ENCODE measurements at places on chromosomes 1 and 21.
A peak's percentile ranks its signal among the peaks of the same experiment; 100 is the strongest.

GRCh38 chr1:31639543-31639942, 5.1 kb downstream of the PEF1 start:
- no peak for DNase-seq

DNA sequence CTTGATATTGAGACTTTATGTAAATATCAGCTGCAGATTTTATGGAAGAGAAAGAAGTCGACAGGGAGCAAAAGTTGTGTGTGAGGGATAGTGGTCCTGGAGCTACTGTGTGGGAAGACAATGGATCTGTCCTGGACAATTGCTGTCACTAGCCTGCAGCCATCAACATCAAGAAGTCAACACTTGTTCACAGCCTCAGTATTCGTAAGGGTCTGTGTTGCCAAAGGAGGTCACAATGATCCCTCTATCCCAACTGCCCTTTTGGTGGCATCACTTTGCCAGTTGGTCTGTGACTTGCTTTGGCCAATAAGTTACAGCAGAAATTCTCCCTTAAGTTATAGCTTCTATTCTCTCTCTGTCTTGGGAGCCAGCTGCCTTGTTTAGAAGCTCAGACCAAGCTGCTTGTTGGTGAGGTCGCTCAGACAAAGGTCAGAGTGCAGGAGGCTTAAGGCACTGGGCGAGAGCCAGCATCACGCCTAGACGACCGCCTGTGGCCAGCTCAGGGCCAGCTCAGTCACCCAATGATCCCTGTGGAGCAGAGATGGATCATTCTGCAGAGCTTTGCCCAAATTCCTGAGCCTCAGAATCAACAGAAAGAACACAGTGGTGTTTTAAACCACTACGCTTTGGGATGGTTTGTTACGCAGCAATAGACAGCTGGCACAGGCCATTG, 134.9 kb downstream of the RHOU start:
- no peak for DNase-seq

- DNase-seq, result peak; percentile 87
Measured at GRCh38 chr1:155173478-155174323, at the start of gene TRIM46. Gene TRIM46, plus strand, starts transcription at chr1:155173849. Its CDS starts 118 bp downstream, at chr1:155173967.

DNA sequence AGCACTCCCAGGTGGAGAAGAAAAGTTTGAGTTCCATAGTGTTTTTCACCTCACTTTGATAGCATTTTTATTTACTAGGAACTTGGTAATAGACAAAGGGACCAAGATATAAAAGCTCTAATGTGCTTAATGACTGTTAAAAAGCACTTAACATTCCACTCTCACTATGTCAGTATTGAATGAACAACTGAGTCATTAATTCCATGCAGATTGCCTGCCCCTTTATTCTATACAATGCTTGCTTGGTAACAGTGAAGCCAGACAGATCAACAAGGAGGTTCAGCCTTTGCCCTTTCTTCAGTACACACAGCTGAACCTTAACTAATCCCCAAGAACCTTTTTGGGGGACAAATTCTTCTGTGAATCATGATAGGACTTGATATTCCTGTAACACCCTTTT, 425.5 kb downstream of the NUF2 start:
- no peak for DNase-seq

GRCh38 chr1:172658871-172659453, at the start of gene FASLG:
Gene FASLG, plus strand, starts transcription at chr1:172659103. Its CDS starts 99 bp downstream, at chr1:172659202.
- DNase-seq, result no peak

DNA sequence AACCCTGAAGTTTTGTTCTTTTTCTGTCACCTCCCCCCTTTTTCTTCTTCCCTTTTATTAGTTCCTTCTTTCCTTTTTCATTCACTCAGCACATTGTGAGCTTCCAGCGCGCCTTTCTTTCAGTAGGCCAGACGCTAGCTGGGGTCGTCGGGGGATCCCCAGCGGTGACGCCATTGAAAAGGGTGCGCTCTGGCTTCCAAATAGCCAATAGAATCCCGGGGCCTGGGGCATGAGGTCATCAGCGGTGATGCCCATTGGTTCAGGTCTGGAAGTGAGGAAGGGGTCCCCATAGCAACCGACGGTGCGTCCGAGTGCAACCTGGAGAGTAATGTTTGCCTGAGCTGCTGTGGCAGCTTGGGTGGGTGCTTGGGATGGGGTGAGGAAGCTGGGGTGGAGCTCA, 6.9 kb upstream of the EFNA3 start:
- no peak for DNase-seq

- DNase-seq, result no peak
Measured at GRCh38 chr21:26471099-26471471, 102.0 kb downstream of the CYYR1 start.

GRCh38 chr1:29716306-29716705, 480.0 kb downstream of the PTPRU start:
- no peak for DNase-seq

GRCh38 chr1:207868251-207868773, 42.6 kb downstream of the CD34 start:
- peak; percentile 40 for DNase-seq

DNA sequence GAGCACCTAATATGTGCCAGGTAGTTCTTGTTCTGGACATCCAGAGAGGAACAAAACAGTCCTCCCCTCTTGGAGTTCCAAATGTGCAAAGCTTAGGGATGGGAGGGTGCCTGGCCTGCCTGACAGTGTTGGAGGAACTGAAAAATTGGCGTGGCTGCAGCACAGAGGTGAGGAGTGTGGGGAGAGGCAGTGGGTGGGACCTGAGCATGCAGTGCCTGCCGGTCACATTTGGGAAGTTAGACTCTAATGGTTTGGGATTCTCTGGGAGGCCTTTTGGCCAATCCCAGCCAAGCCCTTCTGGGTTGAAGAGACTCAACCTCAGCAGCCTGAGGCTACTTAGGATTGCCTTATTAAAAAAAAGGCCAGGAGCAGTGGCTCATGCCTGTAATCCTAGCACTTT, 2.3 kb upstream of the TCEA3 start:
- DNase-seq, result no peak

- DNase-seq, result no peak
Measured at GRCh38 chr21:27572696-27573095, 605.8 kb upstream of the ADAMTS5 start.

- peak; percentile 10 for DNase-seq
Measured at GRCh38 chr1:215992620-215993019, 425.5 kb downstream of the KCTD3 start.

GRCh38 chr1:226717256-226717909, 21.7 kb downstream of the ITPKB start:
- no peak for DNase-seq

DNA sequence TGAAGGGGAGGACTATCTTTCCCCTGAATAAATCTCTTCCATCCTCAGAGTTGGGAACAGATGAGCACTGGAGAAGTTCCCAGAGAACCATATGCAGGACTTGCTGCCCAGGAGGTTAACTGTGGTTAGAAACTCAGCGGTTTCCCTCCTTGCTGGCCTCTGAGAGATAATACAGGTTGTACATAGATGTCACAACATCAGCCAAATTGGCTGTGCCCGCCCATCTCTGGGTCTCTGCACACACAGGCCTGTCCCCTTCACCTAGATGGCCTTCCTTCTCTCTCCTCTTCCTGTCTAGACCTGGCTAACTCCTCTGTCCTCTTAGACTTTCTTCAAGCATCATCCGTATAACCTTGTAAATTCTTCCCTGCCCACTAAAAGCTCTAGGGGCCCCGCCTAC, 5.7 kb downstream of the RGS5 start:
- no peak for DNase-seq

DNA sequence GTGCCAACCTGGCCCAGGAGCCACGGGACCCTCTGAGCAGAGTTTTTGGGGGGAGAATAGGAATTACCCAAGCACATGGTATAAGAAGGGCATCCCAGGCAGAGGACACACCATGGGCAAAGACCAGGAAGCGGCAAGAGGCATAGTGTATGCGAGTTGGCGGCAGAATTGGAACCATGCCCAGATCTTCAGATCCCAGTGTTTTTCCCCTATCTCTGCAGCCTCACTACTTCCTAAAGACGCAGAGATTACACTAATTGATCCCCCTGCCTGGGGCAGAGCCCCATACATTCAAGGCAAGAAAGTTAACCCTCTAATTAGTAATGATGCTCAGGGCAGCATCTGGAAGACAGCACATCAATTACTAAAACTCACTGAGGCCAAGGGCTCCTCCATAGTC, 48.2 kb downstream of the SYT2 start:
- peak; percentile 67 for DNase-seq

GRCh38 chr1:198651650-198652400, 13.0 kb downstream of the PTPRC start:
- no peak for DNase-seq

- no peak for DNase-seq
Measured at GRCh38 chr1:227794817-227795192, 20.7 kb upstream of the PRSS38 start.

DNA sequence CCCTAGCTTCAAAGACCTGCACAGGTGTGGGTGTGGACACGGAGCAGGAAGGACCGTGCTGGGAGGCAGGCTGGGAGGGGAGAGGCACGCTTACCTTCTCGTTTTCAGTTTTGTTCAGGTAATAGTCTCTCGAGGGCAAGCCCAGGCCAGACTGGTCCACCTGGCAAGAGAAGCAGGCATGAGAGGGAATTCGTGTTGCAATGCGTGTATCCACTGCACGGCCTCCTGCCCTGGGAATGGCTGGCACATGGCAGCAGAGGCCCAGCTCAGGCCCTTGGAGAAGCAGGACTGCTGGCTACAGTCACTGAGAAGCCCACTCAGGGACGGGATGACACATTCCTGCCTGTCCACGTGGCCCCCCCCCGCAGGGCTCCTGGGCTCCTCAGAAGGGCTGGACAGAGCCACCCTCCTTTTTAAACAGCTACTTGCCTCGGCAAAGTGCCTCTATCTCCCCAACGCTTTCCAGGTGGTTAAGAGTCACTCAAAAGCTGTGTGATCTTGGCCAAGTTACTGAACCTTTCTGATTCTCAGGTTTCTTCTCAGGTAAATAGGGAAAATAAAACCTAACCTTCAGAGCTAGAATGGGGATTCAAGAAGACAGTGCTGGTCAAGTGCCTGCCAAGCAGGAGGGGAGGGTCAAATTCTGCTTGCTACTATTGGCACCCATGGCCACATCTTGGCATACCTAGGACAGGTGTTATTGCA, 32.7 kb downstream of the ECE1 start:
- DNase-seq, result no peak

GRCh38 chr1:69045572-69045971, 522.1 kb upstream of the LRRC7 start:
- DNase-seq, result no peak

DNA sequence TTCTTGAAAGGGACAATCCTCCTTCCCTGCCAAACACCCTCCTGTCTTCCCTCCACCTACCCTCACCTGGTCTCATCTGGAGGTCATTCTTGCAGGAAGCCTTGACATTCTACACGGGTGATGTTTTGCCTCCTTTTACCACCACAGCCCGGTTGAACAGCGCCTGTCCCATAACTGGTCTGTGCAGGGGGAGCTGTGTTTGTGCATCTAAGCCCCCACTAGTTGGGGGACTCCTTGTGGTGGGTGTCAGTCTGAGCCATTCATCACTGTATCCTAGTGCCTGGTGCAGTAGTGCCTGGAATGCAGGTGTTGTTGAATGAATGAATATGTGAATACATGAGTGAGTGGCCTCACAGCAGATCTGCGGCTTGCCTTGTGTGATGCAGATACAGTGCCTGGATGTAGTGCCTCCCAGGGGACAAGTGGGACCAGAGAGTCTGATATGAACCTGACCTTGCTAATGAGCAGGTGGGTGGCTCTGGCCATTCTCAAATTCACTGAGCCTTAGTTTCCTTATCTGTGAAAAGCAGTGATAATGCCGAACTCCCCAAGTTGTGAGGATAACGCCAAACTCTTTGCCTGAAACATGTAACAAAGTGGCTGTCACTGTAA, 79.8 kb downstream of the OMA1 start:
- no peak for DNase-seq

DNA sequence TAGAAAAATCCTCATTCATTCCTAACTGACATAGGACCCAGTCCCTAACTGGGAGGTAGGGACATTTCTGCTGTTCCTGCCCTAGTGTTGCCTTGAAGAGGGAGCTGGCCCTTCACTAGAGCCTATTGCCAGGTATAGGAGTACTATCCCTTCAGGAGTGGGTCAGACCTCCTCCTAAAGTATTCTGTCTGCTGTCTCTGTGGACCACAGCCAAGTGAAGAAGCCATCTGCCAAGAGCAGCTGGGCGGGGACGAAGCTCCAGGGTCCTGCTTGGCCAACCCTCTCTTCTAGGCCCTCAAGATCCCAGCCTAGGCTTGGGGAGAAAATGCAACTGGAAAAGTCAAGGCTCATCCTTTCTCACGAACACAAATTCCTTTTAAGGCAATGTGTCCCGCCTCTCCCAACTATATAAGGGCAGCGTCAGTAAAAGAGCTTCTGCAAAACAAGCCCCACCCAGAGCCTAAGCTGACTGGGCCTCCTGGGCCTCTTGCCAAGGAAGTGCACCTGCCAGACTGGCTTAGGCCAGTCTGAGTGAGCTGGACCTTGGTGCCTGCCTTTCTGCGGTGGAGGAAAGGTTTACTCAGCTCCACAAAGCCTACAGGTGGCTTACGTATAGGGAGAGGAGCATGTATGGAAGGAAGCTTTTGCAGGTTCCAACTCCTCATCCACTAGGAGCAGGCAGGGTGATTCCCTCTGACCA, 638 bp upstream of the TUFT1 start:
- peak; percentile 83 for DNase-seq

DNA sequence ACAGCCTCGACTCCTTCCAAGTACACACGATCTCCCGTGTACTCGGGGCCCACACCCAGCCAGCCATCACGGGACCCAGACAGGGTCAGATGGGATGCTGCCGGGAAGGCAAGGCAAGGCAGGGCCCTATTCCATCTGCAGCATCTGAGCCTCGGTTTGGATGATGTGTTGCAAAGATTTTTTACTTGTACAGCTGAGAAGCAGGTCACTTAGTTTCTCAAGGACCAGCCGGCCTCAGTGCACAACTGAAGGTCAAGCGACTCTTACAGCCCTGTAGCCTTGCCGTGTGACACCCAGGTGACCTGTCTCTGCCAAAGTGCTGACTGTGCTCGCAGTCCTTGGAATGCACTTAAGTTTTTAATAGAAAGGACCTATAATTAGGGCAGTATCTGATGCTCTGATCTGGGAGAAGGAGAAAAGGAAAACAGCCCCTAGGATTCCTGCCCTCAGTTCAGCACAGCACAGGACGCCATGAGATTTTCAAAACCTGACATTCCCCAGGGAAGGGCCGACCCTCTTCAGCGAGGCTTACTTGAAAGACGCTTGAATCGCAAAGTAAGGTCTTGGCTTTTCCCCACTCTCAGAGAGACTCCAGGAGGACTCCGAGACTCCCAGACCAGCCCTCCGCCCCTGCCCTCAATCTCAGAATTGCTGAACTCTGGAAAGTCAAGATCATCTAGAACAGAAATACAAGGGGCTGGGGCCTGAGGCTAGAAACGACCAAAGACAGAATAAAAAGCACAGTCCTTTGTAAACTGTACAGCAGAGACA, 1.3 kb downstream of the GPR157 start:
- DNase-seq, result no peak

DNA sequence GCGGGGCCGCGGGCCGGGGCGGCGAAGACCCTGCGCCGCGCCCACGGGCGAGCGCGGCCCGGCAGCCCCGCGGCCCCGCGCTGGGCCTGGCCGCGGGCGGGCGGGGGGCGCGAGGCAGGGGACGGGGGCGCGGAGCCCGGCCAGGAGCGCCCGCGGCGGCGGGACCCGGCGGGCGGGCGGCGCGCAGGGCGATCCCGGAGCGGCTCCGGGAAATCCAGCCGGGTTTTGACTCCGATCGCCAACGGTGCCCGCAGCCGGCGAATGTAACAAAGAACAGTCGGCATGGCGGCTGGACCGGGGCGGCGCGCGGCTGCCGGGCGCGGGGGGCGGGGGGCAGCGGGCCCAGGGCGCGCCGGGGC, 334 bp downstream of the PRDM15 start:
- DNase-seq, result peak; percentile 88
